NCI-H510A treated with DMSO at 0.1 percent for 48 hours (cell line): ENCODE measurements at places on chromosomes 6 and 20.

DNA sequence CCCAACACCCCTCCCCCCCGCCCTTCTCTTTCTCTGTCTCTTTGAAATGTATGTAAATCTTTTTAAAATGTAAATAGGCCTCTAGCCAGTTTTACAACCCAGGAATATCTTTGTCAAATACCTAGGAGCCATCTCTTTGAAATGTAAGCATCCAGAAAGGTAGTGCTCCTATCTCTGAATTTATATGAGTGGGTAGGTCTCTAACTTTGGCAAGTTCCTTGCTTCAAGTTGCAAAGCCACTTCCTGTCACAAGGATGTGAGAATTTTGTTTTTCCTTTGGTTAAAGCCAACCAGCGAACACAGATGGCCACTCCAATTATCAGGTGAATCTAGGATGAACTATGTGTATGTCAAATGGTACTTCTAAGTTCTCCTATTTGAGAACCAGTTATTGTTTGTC, 6.2 kb upstream of the DEFB132 start:
- DNase-seq, result no peak

GRCh38 chr20:54407459-54407858, 67.9 kb upstream of the DOK5 start:
- no peak for DNase-seq

DNA sequence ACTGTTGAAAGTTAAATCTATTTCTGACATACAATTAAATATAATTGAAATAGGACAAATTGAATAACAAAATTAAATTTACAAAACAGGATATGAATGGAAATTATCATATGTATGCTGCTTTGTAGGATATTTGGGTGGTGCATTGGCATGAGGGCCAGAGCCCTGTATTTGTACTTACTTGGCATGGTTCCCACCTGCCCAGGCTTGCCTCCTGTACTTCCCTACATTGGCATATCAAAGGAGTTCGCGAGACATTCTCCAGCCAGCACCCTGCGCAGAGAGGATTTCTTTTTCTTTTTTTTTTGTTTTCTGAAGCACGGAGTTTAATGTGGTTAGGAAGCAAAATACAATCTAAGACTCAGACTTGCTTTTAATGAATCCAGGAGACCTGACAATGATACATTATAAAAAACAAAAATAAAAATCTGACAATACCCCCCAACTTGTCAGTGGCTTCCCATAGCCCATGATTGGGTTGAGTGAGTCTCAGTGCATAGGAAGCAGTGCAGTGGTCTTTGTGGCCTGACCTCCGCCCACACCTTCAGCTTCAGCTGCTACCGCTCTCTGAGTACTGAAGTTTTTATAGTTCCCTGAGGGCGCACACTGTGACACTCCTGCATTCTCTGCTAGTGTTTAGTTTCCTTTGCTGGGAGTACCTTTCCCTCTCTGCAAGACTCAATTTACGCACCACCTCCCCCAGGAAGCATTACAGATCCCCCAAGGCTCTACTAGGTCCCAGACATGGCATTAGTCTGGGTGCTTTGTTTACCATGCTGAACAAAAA, 440.8 kb downstream of the UTRN start:
- DNase-seq, result no peak

DNA sequence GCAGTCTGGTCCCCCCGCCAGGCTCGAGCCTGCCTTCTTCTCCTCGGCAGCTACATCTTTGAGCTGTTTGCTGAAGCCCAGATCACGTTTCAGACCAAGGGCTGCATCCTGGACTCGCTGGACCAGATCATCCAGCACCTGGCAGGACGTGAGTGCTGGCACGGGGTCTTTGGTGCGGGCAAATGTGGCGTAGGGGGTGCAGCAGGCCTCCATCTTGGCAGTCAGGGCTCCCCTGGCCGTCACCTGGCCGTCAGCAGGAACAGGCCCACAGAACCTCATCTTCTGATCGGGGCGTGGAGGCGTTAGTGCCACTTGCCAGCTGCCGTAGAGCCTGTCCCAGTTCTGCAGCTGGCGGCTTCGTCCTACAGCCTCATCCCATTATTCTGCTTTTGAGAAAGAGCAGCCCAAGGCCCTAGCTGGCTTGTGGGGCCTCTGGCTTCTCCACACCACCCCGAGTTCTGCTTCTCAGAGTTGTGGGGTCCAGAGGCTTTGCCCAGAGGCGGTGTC, 16.6 kb upstream of the TNFRSF6B start:
- no peak for DNase-seq

DNA sequence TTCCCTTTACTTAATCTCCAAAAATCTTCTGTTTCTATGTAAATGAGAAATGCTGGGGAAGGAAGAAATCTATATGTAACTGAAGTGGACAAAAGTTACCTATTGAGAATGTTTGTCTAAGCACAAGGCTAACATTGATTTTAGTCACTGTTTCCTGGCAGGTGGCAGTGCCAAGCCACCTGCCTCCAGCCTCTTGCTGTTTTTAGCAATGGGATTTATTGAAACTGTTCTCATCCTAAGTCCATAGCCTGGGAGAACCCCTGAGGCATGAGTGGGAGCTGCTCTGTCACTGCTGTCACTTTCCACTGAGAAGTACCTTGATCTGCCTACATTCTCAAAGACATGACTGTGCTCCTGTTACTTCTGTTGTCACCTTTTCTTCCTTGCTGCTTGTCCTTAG, 14.7 kb downstream of the ENPP3 start:
- peak; percentile 8 for DNase-seq

- DNase-seq, result peak; percentile 50
These were observed 148.9 kb downstream of the SCML4 start for GRCh38 chr6:107674995-107675738.

- no peak for DNase-seq
These were observed 128.7 kb downstream of the GRIK2 start for GRCh38 chr6:101522254-101522653.

- no peak for DNase-seq
These were observed 115.6 kb upstream of the ADGRF1 start for GRCh38 chr6:47157653-47158219.

DNA sequence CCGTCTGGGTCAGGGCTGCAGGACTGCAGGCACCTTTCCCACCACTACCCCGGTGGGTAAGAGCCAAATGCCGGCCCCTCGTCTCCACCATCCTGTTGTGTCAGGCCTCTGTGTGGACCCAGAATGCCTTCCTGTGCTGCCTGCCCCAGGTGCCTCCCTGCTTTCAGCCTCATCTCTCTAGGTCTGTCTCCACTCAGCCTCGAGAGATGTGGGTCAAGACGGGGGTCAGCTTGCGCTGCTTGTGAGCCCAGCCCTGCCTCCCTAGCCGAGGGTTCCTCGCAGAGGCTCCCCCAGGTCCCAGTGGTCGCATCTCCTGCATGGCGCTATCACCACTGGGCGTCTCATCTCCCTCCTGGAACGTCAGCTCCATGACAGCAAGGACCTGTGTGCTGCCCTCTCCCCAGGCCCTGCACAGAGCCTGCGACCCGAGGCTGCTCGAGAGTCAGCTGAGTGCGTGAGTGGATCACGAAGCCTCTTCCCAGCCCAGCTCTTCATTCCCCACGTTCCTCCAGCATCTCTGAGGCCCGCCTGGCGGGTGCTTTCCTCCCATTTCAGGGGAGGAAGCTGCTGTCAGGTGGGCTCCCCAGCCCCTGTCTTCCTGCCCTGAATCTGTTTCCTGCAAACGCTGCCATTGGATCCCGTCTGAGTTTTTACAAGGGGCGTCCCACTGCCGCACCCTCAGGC, 38.7 kb upstream of the ZBP1 start:
- DNase-seq, result no peak

- no peak for DNase-seq
These were observed 104.3 kb upstream of the BEND6 start for GRCh38 chr6:56850626-56851025.

DNA sequence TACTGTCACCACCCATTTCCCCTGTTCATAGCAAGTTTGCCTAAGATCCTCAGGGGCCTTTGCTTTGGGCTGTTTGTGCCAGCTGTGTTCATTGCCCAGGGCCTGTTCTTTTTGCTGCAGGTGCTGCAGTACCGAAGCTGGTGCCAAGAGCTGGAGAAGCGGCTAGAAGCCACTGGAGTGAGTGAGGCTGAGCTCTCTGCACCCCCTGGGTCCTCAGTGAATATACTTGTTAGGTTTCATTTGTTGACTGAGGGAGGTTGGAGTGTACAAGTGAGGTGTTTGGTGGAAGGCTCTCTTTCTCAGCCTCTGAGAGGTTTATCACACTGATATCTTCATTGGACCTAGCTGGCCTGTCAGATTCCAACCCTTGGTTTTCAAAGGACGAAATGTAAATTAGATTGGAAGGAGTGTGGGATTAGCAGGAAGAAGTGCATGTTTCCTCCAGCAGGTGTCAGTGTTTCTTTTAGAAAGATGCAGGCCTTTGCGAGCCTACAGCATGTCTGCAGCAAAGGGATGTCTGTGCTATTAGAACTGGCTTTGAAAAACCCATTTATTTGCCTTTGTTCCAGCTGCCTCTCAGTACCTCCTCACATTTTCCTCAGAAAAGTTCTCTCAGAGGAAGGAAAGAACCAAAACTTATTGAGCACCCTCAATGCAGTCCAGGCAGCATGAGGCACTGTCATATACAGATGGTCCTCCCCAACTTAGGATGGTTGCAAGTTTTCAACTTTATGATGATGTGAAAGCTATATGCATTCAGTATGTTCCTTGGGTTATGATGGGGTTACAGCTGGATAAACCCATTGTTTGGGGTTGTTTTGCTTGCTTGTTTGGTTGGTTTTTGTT, 8.3 kb downstream of the CEP250 start:
- peak; percentile 88 for DNase-seq

GRCh38 chr6:127243501-127243900, 23.2 kb upstream of the RNF146 start:
- no peak for DNase-seq

- DNase-seq, result no peak
These were observed 40.4 kb downstream of the DNAAF9 start for GRCh38 chr20:3367089-3367488.

DNA sequence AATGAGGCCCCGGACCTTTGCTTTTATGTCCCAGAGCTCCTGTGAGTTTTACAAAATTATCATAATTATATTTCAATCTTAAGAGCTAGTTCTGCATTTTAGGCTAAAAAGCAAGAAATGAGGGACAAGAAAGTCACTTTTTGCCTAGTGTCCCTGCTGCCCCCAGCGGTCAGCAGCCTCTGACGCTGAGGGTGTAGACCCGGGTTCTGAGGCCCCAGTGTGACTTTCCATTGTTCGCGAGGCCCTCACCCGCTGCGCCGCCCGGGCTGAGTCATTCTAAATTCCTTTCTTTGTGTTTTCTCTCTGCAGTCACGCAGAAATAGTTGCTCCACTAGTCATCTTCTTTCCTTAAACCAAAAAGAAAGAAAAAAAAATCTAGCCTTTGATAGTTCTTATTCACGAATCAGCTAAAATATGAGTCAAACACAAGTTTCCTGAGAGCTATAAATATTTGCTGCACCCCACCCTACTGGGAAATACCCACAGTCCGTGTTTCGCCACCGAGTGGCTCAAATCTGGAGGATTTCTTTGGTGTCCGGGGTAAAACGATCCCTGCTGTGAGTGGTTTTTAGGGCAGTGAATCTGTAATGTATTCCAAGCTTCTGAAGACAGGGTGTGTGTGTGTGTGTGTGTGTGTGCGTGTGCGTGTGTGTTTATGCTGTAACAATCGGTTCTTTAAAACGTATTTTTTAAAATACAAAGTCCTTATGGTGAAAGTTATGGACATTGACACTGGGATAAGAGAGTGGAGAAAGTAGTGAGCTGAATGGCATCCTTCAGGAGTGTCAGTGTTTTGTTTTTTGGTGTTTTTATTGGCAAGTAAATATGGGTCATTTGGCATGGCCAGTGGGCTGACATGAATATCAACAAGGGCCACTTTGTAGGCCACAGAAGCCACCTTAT, 59.7 kb upstream of the EEF1A1 start:
- DNase-seq, result no peak

DNA sequence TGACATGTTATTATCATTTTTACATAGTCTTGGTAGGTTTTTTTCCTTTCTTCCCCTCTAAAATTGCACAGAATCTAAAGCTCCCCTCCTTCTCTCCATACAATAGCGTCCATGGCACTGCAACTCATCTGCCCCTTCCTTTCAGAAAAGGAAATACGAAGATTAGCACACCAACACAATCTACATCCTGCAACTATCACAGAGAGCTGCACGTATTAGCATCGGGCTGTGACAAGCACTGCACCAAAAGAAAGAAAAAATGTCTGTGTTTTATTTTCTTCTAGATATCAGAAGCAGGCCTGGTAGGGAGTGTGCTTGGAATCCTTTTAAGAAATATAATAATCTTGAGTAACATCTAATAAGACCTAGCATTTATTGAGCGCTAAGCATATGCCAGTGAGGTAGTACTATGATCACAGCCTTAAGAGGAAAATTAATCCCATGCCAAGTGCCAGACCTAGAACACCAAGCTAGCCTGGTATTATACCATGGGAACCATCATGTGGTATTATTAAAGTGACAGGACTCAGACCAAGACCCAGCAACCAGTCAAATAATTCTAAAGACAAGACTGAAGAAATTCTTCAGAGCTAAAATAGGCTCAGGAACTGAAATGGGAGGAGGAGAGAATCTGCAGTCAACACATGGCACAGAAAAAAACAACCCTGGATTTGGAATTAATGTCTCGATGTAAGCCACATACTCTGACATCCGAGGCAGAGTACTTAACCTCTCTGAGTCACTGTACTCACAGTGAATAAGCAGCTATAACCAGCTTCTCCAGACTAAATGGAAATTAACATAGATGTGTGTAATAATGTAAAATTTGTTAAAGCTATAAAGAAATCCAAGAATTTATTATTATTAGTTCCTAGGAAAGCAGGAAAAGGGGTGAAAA, 124.3 kb downstream of the IPCEF1 start:
- DNase-seq, result no peak

DNA sequence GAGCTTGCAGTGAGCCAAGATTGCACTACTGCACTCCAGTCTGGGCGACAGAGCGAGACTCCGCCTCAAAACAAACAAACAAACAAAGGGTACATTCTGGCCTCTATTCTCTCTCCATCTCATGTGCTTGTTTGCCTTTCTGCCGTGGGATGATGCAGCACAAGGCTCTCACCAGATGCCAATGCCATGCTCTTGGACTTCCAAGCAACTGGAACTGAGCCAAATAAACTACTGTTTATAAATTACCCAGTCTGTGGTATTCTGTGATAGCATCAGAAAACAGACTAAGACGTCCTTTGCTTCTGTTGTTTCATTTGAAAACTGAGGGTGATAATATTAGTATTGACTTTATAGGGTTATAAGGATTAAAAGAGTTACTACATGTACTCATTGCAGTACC, 3.6 kb upstream of the BRD2 start:
- no peak for DNase-seq

DNA sequence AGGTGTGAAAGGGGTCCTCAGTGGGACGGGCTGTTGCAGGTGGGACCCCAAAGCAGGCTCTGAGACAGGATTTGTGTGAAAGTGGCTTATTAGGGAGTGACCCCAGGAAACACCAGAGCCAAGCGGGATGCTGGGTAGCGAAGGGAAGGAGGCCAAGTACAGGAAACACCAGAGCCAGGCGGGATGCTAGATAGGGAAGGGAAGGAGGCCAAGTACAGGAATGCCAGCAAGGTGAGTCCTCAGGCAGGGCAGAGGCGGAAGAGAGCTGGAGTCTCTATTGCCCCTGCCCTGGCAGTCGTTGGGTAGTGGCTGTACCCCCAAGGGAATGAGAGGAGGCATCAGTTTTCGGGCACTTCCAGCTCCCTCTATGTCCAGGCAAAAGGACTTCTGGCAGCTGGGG, 30.5 kb upstream of the TGM2 start:
- DNase-seq, result no peak
